ENCODE measurements at places on chromosomes 13 and 19.
A peak's percentile ranks its signal among the peaks of the same experiment; 100 is the strongest.

DNA sequence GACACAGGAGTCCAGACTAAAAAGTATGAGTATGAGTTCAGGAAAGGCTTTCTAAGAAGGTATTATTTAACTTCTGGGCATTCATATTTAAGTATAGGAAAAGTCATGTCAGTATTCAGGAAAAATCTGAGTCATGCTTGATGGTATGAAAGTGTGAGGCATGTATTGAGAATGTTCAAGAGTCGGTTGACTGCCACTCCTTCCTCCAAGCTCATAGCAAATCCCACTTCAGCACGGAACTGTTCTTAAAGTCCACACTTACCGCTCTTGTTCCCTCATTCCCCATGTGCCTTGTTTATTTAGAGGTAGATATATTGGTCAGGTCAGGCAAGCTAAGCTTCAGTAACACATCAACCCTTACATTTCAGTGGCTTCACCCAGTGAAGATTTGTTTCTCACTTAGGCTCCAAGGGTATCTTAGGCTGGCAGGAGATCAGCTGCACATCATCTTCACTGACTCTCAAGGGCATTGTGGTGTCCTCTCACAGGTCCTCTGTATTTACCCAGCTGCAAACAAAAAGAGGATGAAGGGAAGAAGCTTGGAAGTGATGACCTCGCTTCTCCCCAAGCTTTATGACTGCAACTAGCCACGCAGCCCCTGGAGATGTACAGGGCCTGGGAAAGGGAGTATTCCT lies 1189.2 kb downstream of the EFNB2 start:
- no peak for DNase-seq

GRCh38 chr19:28314756-28315155 lies 898.2 kb downstream of the UQCRFS1 start:
- DNase-seq = no peak

DNA sequence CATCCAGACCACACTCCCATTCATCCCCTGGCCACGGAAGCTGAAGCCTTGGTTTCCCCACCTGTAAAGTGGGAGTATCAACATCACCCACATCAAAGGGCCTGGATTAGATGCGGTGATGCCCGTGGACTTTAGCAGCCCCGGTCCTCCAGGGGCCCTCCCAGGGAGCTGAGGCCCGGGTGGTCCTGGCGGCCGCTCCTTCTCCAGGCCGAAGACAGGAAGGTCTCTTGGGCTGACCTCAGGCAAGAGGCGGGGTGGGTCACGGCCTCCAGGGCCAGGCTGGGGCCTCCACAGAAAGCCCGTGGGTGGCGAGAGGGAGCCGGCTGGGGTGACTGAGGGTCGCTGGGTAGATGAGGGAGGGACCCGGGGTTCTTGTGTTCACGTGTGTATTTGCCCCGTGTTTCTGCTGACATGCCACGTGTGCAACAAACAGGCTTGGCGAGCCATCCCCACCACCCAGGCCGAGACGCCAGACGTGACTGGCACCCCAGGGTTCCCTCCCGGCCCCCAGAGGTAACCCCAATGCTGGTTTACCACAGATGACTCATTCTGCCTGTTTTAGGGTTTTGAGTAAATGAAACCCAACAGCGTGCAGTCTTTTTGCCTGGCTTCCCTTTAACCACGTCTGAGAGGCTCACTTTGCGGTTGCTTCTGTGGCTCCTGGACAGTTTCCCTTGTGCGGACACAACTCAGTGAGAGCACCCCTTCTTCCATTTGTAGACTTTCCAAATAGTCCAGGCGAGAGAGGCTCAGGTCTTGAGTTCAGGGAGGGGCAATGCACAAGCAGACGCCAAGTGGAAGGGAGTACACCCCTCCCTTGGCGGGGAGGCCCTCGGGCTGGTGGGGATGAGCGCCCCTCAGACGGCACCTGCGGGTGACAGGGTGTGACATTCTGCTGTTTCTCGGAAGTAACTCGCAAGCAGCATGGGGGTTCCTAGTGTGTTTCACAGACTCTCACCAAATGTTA lies 42.9 kb downstream of the C13orf46 start:
- peak; percentile 29 for DNase-seq

DNA sequence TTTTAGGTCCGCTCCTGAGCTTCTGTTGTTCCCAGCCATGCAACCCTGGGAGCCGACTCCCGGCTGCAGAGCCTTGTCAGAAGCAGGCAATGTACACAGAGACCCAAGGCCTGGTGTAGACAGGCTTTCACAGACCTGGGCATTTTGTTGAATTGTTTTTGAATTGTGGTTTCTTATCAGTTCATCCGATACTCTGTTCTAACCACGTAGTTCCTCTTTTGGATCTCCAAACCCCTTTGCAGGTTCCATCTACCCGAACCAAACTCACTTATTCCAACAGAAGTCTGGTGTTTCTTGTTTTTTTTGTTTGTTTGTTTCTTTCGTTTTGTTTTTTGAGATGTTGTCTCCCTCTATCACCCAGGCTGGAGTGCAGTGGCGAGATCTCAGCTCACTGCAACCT lies 6.3 kb upstream of the NLRP2 start:
- no peak for DNase-seq

DNA sequence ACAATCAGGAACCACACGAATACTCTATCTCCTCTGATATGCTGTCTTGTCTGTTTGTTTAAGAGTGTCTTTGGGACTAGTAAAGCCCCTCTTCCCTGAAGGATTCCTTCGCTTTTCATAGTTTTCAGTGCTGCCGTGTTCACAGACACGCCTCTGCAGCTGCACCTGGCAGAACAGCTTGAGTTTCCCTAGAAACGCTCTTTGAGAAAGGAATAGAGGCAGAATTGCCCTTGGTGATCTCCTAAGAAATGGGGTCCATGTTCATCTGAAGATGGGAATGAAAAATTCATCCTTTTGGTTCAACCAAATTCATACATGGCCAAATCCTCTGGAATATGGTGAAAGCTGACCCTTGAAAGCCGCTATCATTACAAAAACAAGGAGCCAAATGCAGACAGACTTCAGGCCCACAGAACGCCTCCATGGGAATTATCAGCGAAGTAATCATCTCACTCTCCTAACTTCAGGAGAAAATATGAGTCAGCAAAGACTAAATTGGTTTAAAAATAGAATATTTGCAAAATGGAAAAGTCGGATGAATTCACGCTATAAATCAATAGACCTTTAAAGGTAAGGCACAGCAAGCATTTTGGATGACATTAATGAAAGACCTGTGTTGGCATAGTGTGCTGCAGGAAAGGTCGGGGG lies 5.5 kb downstream of the SACS start:
- DNase-seq = no peak

- DNase-seq = no peak
Observed at GRCh38 chr19:8611391-8611876, 919 bp upstream of the ADAMTS10 start.

DNA sequence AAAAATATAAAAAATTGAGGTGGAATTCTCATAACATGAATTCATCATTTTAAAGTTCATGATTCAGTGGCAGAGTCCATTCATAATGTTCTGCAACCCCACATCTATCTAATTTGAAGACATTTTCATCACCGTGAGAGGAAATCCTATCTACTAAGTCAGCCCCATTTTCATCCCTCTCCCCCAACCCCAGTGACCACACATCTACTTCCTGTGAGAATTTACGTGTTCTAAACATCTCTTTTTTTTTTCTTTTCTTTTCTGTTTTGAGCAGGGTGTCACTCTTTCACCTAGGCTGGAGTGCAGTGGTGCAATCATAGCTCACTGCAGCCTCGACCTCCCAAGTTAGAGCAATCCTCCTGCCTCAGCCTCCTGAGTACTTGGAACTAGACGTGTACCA lies 17.5 kb downstream of the ATCAY start:
- DNase-seq = no peak

DNA sequence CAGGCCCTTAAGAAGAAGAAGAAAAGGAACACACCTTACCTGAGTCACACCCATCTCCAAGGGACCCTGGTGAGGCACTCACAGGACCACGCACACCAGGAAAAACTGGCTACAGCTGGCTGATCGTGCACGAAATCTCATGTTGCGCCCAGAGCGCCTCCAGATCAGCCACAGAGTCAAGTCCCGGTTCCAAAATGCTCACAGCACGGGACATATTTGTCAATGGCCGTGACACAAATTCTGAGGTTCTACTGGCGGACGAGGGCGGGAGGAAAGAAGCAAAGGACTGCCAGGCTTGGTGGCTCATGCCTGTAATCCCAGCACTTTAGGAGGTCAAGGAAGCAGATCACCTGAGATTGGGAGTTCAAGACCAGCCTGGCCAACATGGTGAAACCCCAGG lies 21.5 kb downstream of the SH3GL1 start:
- no peak for DNase-seq

DNA sequence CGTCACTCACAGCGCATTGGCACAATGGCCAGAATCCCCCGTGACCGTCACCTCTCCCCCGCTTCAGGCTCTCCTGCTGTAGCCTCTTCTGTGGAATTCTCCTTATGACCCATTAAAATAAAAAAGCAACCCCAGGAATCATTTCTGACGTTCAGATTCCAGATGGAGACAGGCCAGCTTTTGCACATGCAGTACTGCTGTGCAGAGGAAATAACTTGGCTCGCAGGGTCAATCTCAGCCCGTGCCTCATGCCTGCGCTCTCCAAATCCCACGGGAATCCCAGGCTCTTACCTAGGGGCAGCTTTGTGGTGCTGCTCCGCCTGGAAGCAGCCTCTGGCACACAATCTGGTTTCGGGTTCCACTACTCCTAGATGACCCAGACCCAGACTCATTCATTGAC lies 32.7 kb upstream of the SOX1 start:
- DNase-seq = no peak

DNA sequence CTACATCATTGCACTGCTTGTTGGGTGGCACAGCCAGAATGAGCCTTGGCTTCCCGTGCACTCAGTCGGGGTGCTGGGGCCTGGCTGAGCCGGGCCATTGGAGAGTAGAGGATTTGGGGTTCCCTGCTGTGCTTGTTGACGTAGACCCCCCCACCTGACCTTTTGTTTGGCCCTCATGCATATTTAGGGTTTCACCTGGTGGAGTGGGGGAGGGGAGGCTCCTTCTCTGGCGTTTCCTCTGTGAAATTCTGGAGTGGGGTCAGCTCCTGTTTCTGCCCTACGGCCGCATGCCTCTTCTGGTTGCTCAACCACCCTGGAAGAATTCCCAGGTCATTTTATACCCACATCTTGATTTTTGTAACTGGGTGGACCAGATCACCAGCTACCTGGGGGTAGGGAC lies 82.8 kb downstream of the SIPA1L3 start:
- no peak for DNase-seq

- DNase-seq = peak; percentile 49
Observed at GRCh38 chr19:20077791-20078463, at the start of gene ZNF90. Gene ZNF90, plus strand, starts transcription at chr19:20078000. Its CDS starts 133 bp downstream, at chr19:20078133.

DNA sequence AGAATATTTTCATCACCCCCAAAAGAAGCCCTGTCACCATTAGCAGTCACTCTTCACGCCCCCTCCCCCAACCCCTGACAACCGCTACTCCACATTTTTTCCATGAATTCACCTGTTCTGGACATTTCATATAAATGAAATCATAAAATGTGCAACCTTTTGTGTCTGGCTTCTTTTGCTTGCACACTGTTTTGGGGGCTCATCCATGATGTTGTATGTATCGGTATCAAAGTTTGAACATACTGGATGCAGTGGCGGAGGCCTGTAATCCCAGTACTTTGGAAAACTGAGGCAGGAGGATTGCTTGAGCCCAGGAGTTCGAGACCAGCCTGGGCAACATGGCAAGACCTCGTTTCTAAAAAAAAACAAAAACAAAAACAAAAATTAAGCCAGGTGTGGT lies 7.2 kb downstream of the GADD45B start:
- DNase-seq = no peak

DNA sequence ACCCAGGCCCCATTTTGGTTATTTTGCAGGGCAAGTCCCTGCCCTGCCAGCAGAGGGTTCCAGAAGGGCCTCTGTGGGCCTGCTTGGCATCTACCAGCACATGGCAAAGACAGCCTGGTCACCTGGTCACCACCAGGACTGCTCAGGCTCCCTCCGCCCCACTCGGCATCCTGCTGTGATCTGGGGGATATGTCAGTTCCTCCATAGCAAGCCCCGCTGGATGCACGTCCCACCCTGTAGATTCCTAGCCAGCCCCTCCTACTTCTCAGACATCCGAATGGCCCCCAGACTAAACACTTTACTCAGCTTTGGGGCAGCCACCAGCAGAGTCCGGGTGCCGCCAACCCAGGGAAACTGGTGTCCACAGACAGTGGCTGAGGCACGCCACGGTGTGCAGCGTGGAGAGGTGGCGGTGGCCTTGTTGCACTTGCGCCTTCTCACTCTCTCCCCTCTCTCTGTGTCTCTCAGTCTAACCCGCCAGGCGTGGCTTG lies 31.8 kb upstream of the USE1 start:
- DNase-seq = no peak

DNA sequence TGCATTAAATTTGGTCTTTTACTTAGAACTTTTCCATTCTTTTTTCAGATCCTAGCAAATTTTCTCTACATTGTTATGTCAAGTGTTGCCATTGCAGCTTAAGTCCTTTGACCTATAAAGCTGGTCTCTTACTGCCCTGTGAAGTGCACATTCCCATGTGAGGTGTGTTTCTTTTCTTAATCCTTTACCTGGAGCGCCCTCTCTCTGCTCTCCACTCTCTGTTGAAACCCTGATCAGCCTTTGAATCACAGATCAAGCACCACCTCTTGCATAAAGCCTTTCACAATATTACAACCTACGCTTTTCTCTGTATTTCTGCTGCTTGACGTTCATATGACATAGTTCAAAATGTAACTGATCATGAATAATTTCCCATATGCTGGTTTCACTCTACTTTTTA lies 84.8 kb downstream of the PCDH17 start:
- no peak for DNase-seq

DNA sequence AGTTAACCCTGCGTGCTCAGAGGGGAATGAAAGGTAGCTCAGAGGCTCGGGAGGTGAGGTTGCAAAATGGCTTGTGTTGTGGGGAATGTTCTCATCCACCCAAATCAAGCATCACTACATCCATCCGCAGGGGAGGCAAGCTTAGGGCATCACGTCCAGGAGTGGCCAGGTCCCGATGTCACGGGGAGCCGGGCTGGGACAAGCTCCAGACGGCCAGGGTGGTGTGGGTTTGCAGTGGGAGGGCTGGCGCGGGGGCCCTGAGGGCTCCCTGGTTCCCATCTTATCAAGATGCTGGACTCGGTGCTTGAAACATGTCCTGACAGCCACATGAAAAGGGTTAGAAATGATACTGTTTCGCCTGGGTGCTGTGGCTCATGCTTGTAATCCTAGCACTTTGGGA lies 25.8 kb downstream of the EPN1 start:
- DNase-seq = no peak

GRCh38 chr13:87894059-87894458 lies 222.9 kb downstream of the SLITRK5 start:
- DNase-seq = no peak

All from activated T-helper 1 cell treated with anti-CD3 and anti-CD28 coated beads, Interleukin-2, amount 50 U/mL, for 16 hours (primary cell).